Stimulated activated CD4-positive, alpha-beta T cell treated with anti-CD3 and anti-CD28 coated beads, Interleukin-1b, Interleukin-23, amount 100 ng/mL, for 1 hour (primary cell): ENCODE measurements at places on chromosomes 6 and 20.

- DNase-seq, result no peak
These were observed 715.8 kb downstream of the RNF144B start for GRCh38 chr6:19102936-19103335.

DNA sequence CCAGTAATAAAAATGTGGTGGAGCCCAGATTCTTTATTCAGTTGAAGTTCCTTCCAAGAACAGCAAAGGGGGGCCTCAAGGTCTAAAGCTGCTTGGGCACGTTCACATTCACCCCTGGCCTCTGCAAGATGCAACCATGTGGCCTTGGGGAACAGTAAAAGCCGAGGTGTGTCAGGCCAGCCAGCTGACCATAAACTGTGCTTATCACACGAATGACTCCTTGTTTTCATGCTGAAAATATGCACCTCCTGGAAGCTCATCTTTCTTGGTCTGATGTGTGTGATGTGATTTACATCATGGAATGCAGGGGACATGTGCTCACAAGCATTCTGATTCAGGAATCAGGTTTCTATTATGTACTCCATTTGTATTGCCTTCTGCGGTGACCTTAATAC lies 211.6 kb upstream of the MARCKS start:
- no peak for DNase-seq

DNA sequence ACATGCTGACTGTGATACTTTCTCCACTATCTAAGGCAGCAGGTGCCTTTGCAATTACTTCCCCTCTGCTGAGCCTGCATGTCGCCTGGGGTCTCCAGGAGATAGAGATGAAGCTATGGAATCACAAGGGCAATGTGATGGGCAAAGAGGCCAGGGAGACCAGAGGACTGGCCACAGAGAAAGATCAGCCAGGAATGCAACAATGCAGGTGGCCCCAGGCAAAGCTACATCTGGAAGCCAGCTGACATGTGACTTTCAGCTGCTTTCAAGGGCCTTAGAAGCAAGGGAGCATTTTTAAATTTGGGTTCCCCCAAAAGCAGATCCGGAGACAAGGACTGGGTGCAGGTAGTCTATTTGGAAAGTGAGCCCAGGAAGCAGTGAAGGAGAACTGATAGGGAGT lies 107.9 kb upstream of the SRSF6 start:
- DNase-seq, result no peak

DNA sequence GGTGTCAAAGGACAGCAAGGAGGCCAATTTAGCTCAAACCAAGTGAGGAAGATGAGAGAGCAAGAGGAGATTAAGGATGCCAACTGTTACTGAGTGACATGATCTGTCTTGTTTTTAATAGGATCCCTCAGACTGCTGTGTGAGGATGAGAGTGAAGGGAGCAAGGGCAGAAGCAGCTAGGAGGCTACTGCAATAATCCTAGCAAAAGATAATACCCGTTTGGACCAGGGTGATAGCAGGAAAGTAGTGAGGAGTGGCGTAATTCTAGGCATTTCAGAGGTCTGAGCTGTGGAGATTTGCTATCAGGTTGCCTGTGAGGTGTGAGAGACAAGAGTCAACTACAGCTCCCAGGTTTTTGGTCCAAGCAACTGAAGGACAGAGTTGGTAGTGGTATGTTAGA lies 14.7 kb downstream of the UBE2V1 start:
- DNase-seq, result no peak

DNA sequence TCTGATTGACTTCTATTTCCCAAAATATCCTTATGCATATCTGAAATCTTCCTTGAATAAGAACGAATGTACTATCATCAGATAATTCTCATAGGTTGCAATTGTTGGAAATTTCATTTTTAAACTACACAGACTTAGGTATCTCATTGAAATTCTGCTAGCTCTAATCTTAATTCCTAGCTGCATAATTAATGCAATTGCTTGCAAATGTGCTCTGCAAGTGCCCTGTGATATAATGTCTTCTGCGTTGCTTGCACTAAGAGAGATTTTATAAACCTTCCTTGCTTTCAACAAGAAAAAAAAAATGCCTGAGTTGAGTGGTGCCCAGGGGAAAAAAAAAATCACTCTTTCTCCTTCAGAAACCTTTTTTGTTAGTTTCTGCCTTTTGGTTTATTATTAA lies 354.9 kb downstream of the TFAP2A start:
- DNase-seq, result no peak
